EH (cell line): ENCODE measurements at places on chromosomes 5 and 9.

DNA sequence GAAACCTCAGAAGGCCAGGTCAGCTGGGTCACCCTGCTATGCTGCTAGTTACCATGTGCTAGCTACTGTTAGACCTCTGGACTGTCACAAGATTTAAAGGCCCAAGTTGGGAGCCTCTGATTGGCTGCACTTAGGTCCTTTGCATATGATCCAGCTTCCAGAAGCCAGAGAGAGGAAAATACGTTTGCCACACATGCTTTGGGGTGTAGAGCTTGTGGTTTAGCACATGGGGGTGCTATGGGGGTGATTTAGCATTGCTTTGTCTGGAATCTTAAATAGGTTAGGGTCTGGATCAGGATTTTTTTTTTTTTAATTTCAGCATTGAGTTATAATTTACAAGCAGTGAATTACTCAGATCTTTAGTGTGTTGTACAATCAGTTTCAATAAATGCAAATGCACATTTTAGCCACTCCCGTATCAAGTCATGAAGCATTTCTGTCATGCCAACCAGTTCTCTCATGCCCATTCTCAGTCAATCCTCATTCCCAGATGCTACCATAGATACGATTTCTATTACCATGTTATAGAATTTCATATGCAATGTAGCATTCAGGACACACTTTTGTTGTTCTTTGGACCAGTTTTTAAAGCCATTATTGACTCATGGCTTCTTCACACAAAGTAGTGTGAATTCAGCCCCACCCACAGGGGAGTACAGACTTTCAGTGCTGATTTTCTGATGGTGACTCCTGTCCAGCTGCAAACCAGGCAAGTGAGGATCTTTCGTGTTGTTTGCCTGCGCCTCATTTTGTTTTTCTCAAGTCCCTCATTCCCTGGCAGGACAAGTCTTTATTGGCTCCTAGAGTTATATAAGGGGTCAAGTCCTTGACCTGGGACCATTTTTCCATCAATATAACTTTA lies 250.4 kb downstream of the LRRC70 start:
- no peak for DNase-seq

DNA sequence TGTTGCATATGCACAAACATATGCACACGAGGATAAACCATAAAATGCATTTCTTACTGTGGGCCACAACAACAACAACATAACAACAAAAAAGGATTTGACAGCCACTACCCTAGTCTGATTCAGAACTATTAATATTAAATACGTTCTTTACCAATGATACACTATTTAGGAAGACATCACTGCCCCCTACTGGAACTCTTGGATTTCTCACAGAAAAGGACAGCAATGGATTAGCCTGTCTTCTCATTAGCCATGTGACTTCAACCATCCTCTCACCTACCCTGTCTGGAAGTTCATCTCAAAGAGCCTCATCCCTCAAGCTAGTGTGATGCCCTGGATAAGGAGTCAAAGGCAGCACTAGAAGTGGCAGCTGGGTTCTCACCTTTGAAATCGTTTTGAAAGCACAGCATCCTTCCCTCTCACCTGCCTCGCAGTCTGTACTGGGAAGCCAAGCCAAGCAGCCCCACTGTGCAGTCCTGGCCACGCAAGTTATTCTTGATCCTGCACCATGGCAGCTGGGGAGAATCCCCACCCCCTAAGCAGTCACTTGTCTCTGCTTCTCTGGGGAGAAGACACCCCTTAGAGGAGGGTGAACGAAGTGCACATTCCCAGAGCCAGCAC lies 64.6 kb downstream of the SH3TC2 start:
- peak; percentile 75 for DNase-seq

- DNase-seq, result peak; percentile 20
Observed at GRCh38 chr5:128121651-128122050, 38.1 kb downstream of the SLC12A2 start.

DNA sequence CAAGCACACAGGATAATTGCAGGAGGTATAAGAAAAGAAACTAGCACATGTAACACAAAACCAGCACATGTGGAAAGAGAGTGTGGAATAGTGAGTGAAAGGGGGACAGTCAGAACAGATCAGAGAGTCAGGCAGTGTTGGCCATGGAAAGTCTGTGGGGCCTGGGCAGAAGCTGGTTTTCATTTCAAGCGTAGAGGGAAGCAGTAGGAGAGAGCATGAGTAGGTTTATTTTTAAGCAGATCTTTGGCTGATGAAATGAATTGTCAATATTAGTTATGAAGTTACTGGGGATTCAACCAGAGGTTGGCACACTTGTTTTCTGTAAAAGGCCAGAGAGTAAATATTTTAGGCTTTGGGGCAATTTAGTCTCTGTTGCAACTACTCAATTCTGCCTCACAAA lies 283.1 kb downstream of the SMARCA2 start:
- no peak for DNase-seq

DNA sequence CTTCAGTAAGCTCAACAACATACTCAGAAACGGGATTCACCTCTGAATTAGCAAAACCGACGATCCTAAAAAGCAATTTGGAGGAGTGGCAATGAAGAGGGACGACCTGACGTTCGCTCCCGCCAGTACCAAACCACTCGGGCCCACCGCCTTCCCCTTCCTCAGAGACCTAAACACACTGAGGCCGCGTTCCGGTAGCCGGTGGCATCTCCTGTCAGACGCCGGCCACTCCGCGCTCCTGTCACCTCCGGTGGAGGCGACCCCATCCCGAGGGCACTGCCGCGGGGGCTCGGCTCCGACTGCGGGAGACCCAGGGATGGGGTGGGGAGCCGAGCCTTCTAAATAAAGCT lies 617 bp downstream of the PPP6C start:
- DNase-seq, result peak; percentile 23

DNA sequence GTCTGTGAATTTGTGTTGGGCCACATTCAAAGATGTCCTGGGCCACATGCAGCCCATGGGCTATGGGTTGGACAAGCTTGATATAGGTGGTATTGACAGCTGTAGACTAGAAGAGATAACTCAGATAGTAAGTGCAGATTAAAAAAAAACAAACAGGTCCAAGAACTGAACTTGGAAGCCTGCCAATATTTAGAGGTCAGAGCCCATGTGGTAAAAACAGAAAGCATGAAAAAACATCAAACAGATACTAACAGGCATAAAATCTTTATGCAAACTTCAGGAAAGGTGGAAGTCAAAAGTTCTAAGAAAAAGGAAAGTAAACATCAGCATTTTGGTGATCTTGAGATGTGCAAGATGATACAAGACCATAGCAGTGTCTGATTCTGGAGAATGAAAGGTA lies 155.1 kb upstream of the NR4A3 start:
- no peak for DNase-seq

DNA sequence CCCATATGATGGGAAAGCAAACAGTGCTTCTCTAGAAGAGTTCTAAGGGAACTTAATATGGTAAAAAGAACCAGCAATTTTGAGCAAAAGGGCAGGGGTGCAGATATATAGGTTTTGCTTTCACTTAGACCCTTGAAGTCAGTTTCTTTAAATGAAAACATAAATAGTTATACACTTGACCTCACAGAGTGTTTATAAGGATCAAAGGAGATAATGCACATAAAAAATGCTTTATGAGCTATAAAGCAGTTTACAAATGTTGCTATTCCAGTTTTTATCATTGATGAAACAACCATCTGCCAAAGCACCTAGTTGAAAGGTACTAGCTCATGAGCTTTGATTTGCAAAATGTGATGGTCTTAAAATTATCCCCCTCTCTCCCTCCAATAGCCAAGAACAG lies 45.7 kb downstream of the ITGA2 start:
- DNase-seq, result no peak

GRCh38 chr5:171391996-171392577 lies 4.4 kb downstream of the NPM1 start:
- no peak for DNase-seq

GRCh38 chr5:143929486-143929885 lies 117.5 kb downstream of the HMHB1 start:
- DNase-seq, result no peak

DNA sequence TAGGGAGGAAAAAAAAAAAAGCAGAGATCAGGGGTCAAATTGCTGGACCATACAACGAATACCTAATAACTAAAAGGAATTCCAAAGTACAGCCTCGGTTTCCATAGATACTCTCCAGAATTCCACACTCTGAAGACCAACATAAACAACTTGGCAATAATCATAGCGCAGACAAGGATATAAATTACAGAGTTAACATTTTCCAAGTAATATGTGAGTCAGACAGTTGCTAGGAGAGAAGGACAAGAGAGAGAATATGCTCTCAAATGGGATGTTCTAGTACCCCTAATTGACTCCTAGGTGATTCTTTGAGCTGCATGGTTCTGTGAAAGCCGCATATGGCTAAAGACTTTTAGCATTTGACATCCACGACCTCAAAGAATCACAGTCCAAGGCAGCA lies 165.2 kb downstream of the FRMD3 start:
- peak; percentile 14 for DNase-seq

DNA sequence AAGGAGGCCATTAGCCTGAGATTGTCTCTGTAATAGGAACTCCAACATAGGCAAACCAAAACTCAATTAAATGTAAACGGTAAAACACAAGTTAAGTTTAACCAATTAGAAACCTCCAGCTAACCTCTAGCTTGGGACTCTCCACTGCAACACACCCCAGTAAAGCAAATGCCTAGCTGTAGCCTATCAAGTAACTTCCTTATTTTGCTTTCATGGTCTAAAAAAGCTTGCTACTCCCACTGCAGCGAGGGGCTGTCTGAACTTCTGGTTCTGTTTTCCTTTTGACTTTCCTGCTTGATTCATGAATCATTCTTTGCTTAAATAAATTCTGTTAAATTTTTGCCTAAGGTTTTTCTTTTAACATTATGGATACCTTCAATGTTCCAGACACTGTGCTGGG lies 24.4 kb upstream of the C5orf46 start:
- no peak for DNase-seq

- peak; percentile 32 for DNase-seq
Observed at GRCh38 chr5:112653638-112654205, 84.0 kb upstream of the APC start.

DNA sequence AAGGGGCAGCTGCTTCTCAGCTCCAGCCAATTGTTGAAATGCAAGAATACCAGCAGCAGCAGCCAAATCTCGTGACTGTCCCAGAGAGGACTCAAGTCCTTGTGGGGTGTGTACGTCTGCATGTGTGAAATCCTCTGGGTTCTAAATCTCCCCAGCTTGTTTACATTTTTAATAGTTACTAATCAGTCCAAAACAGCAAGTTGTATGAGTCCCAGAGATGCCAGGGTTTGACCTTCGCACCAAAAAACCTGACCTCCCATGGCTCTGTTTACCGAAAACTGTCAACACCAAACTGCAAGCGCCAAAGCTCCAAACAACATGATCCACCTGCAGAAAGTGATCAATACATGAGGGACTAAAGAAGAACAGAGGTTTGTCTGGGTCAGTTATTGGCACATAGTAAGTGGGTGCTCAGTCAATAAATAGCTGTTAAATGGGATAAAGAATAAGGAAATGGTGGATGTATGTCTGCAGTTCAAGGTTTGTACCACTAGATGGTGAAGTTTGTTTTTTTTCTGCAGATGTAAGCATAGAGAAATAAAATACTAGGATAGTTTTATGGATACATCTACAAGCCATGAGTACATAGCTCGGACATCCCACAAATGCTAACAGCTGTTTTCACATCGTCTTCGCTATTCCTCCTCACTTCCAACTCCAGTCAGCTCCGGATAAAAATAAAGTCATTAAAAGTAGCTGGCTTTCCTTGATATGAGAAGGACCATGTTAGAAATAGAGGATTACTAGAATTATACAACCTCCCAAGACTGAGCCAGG lies 85.3 kb upstream of the ADRB2 start:
- DNase-seq, result peak; percentile 79

- no peak for DNase-seq
Observed at GRCh38 chr5:68074633-68075032, 140.9 kb upstream of the PIK3R1 start.

DNA sequence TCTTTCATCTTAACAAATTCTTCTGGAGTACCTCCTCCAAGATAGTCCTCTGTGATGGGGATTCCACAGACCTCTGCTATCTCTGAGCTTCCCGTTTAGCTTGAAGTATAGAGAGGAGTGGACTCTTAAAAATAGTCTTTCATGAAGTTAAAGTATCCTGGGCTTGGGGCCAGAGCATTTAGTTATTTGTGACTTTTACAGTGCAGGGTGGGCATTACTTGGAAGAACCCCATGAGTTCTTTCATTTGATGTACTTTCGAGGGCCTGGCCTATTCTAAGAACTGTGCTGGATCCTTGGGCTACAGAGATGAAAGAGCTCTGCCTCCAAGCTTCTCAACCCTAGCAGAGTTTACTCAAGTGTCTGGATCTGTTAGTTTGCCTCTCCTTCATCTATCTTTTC lies 131.5 kb downstream of the ZSWIM6 start:
- DNase-seq, result no peak

DNA sequence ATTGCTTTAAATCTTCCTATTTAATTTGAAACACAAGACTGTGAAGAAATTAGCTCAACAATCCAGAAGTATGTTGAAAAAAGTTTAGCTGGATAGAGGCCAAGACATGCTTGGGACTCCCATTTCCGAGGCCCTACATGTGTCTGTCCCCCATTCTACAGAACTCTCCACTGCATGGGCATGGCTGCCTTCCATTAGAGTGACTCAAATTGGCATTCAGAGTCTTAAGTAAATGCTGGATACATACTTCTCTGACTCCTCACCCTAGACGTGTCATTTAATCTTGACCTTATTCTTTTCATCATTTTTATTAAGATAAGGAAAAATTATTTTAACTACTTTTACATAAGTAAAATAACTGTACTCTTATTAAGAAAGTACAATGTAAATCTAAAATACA lies 530.4 kb upstream of the CDH9 start:
- no peak for DNase-seq

DNA sequence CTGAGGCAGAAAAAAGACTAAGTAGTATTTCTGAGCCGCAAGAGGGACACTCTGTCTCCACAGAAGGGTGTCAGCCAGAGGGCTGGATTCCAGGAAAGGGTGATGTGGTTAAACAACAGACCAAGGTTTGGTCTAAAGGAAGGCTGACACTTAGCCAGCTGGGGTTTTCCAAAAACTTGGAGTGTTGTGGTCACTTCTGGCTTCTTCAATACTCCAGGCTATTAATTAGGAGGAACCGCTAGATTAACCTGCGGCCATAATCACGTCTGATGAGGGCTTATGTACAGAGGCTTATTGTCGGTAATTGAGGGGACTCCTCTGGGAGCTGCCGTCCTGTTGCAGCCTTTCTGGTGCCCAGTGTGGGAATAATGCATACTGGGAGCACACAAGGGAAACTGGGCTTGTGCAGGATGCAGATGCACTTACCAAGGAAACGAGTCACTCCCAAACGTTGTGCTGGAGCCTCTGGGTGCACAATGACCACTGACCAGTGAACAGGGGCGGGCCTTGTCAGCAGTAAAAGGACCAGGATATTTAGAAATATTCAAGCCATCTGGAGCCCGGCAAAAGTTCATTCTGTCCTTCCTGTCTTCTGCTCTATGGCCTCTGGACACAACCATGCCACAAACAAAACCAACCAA lies 70.2 kb upstream of the TUT7 start:
- DNase-seq, result peak; percentile 18

DNA sequence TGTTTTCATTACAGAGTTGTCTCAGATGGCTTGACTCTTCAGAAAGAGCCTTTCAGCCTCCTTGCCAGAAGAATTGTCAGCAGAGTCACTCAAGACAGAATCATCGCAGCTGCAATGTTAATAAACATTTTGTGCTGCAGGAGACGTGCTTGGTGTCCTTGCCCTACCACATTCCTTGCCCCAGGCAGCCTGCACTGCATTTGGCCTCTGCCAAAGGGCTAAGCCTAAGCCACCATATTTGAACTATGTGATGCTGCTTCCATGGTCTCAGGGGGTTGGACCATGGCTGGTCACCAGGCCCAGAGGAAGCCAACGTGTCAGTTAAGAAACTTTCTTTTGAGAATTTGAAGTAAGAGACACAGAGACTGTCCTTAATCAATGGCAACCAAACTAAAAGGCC lies 145.4 kb downstream of the ACTL7B start:
- DNase-seq, result peak; percentile 36
